Thyroid gland (tissue), 4 donors: ENCODE measurements at places on chromosomes 7 and 10. TPM values are rescaled to one million over a fixed set of nuclear protein-coding genes. Genes with fewer than 3 reads are reported as not detected.

- DNase-seq = no peak
- H3K4me3 ChIP-seq = no peak overlapping the region
- no peaks in the 10 kb centered on the region for H3K4me1 ChIP-seq
- no peaks in the 10 kb centered on the region for H3K36me3 ChIP-seq
- H3K27me3 ChIP-seq = no peaks in the 10 kb centered on the region
Measured at GRCh38 chr7:89064831-89065230, 269.3 kb upstream of the TEX47 start.

The SPDYE8 gene
- not detected for total RNA-seq

The NUDT5 gene
- 45.7 TPM for total RNA-seq

DNA sequence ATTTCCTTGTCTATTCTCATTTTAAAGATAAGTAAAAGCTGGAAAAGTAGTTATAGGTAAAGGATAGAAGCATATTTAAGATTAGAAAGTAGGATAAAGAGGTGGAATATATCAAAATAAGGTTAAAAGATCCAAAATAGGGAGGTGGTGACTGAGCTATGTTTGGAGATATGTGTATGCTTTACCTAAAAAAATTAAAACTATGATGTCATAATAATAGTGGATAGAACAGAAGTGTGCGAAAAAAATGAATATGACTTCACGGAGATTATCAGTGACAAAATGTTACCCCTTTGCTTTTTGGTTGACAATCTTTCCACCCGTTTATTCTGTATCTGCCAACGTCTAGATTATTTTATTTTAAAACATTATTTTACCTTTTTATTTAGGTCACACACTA, 33.4 kb upstream of the FERD3L start:
- no peaks in the 10 kb centered on the region for H3K36me3 ChIP-seq
- no peak overlapping the region for H3K4me3 ChIP-seq
- H3K27me3 ChIP-seq = no peaks in the 10 kb centered on the region
- no peak overlapping the region for H3K27ac ChIP-seq
- no peaks in the 10 kb centered on the region for H3K4me1 ChIP-seq
- no peak for DNase-seq

DNA sequence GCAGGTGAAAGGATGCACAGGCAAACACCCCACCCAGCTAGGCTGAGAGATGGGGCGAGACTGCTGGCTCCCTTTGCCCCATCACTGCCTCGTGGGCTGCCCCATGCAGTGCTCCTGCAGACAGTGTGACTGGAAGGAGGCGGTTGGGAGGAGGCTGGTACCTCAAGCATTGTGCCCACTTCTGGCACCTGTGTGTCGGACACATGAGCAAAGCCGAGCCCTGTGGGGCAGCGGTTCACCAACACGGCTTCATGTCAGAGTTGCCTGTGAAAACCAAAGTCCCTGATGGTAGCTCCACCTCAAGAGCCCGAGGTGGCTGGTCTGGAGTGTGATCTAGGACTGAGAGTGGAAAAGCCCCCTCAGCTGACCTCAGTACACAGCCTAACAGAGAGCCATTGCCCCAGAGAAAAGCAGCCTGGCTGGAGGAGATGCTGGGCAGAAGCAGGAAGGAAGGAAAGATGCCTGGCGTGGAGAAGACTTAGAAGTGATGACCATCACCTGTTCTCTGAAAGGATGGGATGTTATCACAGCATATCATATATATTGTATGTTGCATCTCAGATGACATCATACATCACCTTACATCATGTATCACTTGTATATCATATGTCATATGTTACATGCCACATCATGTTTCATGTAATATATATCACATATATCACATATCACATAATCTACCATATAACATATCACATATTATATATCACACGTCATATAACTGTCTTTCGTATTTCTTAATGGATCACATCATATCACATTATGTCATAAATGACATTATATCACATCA, 75.6 kb downstream of the ADCY1 start:
- no peaks in the 10 kb centered on the region for H3K36me3 ChIP-seq
- no peak for DNase-seq
- no peaks in the 10 kb centered on the region for H3K27me3 ChIP-seq
- H3K4me3 ChIP-seq = no peak overlapping the region

The MLXIPL gene
- 7.7 TPM for total RNA-seq

DNA sequence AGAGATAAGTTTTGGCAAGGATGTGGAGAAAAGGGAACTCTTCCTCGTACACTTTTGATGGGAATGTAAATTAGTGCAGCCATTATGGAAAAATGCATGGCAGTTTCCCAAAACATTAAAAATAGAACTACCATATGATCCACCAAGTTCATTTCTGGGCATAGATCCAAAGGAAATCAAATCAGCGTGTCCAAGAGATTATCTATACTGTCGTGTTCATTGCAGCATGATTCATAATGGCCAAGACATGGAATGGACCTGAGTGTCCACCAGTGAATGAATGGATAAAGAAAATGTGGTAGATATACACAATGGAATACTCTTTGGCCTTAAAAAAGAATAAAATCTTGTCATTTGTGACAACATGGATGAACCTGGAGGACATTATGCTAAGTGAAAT, 70.3 kb upstream of the RSU1 start:
- no peak overlapping the region for H3K27ac ChIP-seq
- DNase-seq = no peak
- H3K4me1 ChIP-seq = peaks cover 5% of the 10 kb centered on the region
- no peaks in the 10 kb centered on the region for H3K36me3 ChIP-seq
- H3K27me3 ChIP-seq = no peaks in the 10 kb centered on the region

GRCh38 chr7:105387508-105388355, 989 bp downstream of the SRPK2 start:
- H3K4me3 ChIP-seq = peak overlapping the region; percentile 29
- no peak overlapping the region for H3K27ac ChIP-seq
- peak; percentile 78 for DNase-seq
- H3K36me3 ChIP-seq = no peaks in the 10 kb centered on the region

DNA sequence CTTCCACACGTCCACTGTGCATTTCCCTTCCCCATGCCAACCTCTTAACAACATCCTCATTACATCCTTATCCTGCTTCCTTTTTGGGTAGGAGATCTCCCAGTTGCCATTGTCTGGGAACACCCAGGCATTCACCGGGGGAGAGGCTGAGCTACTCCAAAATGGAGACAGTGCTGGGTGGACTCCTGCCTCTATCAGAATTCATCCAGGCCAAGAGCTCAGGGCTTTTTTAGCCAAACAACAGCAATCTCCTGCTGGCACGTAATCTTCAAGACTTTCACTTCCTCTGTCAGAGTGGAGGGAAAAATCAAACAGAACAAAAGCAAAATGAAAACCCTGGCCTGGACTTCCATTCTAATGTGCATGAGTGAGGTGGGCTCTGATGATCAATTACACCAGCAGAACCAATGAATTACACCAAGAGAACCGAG, 245.0 kb downstream of the PRPF18 start:
- no peaks in the 10 kb centered on the region for H3K27me3 ChIP-seq
- peaks cover 35% of the 10 kb centered on the region for H3K4me1 ChIP-seq
- no peaks in the 10 kb centered on the region for H3K36me3 ChIP-seq
- H3K4me3 ChIP-seq = no peak overlapping the region
- no peak overlapping the region for H3K27ac ChIP-seq
- DNase-seq = no peak

GRCh38 chr7:74104702-74105101, 21.1 kb downstream of the LIMK1 start:
- H3K4me3 ChIP-seq = no peak overlapping the region
- peak overlapping the region; percentile 19 for H3K27ac ChIP-seq
- no peaks in the 10 kb centered on the region for H3K27me3 ChIP-seq
- peaks cover 9% of the 10 kb centered on the region for H3K36me3 ChIP-seq
- DNase-seq = peak; percentile 93

The KIF11 gene
- 1.2 TPM for total RNA-seq

The ANKRD1 gene
- not detected for total RNA-seq

DNA sequence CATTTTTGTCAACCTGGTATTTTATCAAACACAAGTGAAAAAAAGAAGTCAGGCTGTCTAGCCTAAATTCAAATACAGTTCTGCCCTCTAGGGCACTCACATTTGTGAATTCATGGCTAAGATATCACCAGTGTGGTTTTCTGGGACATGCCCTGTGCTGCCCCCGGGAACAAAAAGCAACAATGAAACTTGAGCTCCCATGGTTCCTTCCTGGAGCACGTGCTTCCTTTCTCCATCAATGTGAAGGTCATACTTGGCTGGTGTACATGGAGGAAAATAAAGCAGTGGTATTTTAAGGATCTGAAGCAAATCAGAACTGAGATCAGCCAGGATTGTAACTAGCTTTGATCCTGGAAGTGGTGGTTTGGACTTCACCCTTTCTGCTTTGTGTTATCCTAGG, 128.9 kb upstream of the FRMD4A start:
- no peak overlapping the region for H3K27ac ChIP-seq
- H3K4me1 ChIP-seq = no peaks in the 10 kb centered on the region
- no peak for DNase-seq
- no peaks in the 10 kb centered on the region for H3K27me3 ChIP-seq
- H3K36me3 ChIP-seq = no peaks in the 10 kb centered on the region

The NAPEPLD gene
- total RNA-seq = 35.3 TPM

DNA sequence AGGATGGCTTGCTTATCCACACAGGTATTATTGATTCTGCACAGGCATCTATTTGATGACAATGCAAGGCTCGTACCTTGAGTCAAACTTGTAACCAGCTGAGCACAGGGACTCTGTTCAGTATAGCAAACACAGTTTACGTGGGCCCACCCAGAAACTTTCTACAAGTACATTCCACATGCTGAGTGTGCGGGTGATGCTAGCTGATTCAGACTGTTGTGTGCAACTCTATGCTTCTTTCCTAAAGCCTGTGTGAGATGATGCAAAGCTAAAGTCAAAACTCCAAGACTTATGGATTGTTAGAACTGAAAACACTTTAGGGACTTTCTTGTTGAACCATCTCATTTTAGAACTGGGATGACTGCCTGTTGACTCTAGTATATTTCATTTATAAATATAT, 21.5 kb upstream of the CALD1 start:
- H3K4me1 ChIP-seq = no peaks in the 10 kb centered on the region
- DNase-seq = no peak
- H3K27me3 ChIP-seq = no peaks in the 10 kb centered on the region
- no peak overlapping the region for H3K27ac ChIP-seq
- no peak overlapping the region for H3K4me3 ChIP-seq
- H3K36me3 ChIP-seq = no peaks in the 10 kb centered on the region

The UCN3 gene
- total RNA-seq = not detected

GRCh38 chr10:130359711-130360110, 223.5 kb downstream of the GLRX3 start:
- no peak overlapping the region for H3K4me3 ChIP-seq
- H3K27me3 ChIP-seq = no peaks in the 10 kb centered on the region
- H3K36me3 ChIP-seq = no peaks in the 10 kb centered on the region
- H3K4me1 ChIP-seq = no peaks in the 10 kb centered on the region
- no peak overlapping the region for H3K27ac ChIP-seq
- DNase-seq = no peak

DNA sequence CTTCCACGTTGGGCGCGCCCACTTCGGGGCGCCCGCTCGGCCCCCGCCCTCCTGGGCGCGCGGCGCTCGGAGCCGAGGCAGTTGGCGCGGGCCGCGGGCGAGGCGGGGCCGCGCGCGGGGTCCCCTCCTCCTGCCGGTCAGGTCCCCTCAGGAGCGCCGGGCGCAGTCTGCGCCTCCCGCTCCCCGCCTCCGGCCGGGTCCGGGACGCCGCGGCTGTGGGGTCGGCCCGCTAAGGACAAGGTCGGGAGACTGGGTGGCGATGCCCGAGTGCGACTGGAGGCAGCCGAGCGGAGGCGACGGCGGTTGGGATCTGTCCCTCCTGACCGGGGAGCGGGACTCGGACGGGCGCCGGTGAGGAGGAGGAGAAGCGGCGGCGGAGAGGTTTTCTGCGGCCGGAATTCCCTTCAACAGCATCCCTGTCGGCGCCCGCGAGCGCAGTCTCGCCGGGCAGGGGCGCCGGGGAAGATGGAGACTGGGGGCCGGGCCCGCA, at the start of gene ATRNL1:
ATRNL1 (plus strand) TSS at position 80 of the 490 bp plus-strand sequence; CDS start at position 466, 386 bp downstream.
- no peaks in the 10 kb centered on the region for H3K27me3 ChIP-seq
- peaks cover 6% of the 10 kb centered on the region for H3K4me1 ChIP-seq
- peak within 1 kb of the TSS; percentile 39 for H3K4me3 ChIP-seq
- H3K36me3 ChIP-seq = no peaks in the 10 kb centered on the region

DNA sequence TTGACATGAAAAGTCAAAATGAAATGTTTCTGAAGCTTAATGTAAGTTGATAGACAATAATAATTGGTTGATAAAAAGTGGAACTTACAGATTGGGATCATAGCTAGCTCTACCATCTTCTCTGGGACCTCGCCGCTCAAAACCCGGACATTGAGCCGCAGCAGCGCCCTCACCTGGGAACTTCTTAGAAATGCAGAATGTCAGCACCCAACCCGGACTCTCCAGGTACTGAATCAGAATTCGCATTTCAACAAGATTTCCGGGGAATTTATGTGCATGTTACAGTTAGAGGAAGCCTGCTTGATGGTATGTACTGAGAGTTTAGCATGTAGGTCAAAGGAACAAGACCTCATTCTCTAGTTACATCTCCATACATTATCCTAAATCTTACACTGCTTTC, 36.7 kb upstream of the ABLIM1 start:
- DNase-seq = no peak
- H3K27ac ChIP-seq = no peak overlapping the region
- H3K4me1 ChIP-seq = peaks cover 11% of the 10 kb centered on the region
- no peaks in the 10 kb centered on the region for H3K36me3 ChIP-seq

DNA sequence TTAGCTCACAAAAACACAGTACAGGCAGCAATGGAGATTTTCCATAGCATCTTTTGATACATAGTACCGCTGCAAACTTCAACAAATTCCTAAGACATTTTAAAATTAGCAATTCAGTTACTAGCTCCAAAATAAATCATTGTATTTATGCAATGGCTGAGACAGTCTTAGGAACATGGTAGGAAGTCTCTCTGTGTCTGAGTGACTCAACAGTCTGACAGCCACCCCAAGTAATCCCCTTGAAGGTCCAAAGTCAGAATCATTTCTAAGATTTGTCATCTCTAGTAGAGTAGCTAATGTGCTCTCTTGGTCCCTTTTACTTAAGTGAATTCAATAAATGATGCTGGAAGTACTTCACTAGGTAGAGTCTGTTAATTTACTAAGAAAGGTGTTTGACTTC, 93.8 kb upstream of the NOBOX start:
- DNase-seq = no peak
- H3K36me3 ChIP-seq = no peaks in the 10 kb centered on the region
- H3K27ac ChIP-seq = no peak overlapping the region
- H3K4me3 ChIP-seq = no peak overlapping the region
- H3K27me3 ChIP-seq = no peaks in the 10 kb centered on the region

GRCh38 chr7:47506382-47507339, 75.2 kb downstream of the TNS3 start:
- no peaks in the 10 kb centered on the region for H3K36me3 ChIP-seq

DNA sequence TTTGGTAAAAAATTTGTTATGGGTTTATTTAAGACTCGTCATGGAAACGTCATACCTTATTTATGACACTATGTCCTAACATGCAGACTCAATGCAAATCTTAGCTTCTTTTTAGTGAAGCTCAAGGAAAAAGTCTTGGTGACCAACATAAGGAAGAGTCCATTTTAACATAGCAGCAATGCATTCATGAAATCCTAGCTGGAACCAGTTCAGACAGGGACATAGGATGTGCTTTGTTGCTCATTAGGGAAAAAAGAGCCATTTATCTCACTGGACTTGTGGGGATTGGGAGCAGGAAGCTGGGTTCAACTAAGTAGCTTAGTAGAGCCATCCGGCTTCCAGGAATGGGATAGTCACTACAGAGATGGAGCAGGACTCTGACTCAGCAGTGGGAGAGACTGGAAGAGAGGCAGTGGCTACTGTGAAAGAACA, 100.7 kb upstream of the DKK1 start:
- H3K4me1 ChIP-seq = no peaks in the 10 kb centered on the region
- H3K27me3 ChIP-seq = no peaks in the 10 kb centered on the region
- H3K4me3 ChIP-seq = no peak overlapping the region
- no peak overlapping the region for H3K27ac ChIP-seq
- H3K36me3 ChIP-seq = no peaks in the 10 kb centered on the region

GRCh38 chr7:98943336-98943735, 65.0 kb downstream of the TRRAP start:
- no peak overlapping the region for H3K4me3 ChIP-seq
- H3K27me3 ChIP-seq = no peaks in the 10 kb centered on the region
- H3K27ac ChIP-seq = no peak overlapping the region
- no peak for DNase-seq
- H3K36me3 ChIP-seq = peaks cover 38% of the 10 kb centered on the region
